ENCODE measurements at places on chromosomes 1 and 21.

DNA sequence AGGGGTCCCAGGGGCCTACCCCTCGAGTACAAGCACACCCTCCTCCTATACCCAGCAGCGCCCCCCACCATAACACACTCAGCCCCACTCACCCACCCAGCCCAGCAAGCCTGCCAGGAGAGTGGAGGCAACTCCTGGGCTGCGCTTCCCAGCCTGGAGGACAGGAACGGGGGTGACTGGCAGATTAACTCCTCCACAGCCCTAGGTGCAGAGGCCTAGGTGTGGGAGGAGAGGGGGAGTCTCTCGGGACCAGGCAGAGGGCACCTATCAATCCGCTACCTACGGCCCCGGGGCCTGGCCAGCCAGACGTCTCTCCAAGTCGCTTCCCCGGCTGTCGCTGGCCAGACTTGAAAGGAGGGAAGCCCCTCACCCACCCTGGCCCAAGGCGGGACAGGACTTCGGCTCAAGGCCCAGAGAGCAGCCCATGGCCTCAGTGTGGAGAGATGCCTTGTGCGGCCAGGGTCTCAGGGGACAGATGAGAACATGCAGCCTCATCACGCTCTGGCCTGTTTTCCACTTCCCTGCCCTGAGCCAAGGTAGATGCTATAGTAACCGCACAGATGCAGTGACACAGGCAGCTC, 24.9 kb downstream of the MATN1 start:
- DNase-seq: no peak

- DNase-seq: no peak
Measured at GRCh38 chr1:43493661-43494450, 36.8 kb upstream of the PTPRF start.

DNA sequence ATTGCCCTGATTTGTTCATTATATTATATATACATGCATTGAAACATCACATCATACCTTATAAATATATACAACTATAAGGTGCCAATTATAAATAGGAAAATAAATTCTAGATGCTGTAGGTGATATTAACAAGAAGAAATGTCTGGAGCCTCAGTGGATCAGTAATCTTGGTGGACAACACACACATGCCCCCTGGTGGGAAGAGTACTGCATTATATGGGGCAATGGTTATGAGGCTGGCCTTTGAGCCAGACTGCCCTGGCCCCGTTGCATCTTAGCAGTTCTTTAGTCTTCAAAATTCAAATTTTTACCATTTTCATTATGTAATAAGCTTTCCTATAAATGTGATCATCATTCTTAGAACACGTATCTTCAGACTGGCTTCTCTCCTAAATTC, 335.0 kb upstream of the GREM2 start:
- no peak for DNase-seq

GRCh38 chr21:41932191-41932575, 21.6 kb downstream of the C2CD2 start:
- DNase-seq: no peak

DNA sequence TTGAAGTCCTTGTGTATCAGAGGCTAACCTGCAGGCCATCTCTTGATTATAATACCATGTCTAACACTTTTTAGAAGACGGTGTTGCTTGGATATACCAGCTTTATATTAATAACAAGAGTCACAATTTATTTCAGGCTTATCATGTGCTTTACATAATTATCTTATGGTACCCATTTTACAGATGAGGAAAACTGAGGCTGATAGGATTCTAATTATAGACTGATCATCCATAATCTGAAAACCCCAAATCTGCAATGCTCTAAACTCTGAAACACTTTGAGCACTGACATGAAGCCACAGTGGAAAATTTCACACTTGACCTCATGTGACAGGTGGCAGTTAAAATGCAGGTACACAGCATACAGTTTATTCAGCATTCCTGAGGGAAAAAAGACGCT, 7.2 kb upstream of the RPL11 start:
- no peak for DNase-seq

DNA sequence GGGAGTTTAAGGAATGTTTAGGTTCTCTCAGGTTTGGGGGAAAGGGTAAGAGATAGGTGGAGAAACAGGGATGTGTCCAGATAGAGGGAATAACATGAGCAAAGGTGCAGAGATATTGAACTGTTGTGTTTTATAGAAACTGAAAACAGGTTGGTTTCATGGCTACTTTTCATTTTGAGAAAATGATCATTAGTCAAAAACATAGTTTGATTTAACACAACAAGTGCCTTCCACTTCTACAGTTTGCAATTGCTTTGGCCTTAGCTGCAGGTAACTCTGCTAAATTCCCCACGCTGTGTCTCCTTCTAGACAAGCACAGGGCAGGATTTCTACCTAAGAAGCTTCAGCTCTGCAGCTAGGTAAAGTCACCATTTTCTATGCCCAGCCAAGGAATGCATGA, 124.9 kb downstream of the RGS2 start:
- DNase-seq: no peak

DNA sequence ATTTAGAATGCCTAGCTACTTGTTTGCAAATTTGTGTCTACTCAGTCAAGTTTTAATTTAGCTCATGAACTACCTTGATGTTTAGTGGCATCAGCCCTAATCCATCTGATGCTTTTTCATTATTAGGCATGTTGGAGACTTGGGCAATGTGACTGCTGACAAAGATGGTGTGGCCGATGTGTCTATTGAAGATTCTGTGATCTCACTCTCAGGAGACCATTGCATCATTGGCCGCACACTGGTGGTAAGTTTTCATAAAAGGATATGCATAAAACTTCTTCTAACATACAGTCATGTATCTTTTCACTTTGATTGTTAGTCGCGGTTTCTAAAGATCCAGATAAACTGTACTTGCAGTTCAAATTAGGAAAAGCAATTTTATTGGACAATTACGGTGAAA, 7.6 kb downstream of the SOD1 start:
- DNase-seq: peak; percentile 65

DNA sequence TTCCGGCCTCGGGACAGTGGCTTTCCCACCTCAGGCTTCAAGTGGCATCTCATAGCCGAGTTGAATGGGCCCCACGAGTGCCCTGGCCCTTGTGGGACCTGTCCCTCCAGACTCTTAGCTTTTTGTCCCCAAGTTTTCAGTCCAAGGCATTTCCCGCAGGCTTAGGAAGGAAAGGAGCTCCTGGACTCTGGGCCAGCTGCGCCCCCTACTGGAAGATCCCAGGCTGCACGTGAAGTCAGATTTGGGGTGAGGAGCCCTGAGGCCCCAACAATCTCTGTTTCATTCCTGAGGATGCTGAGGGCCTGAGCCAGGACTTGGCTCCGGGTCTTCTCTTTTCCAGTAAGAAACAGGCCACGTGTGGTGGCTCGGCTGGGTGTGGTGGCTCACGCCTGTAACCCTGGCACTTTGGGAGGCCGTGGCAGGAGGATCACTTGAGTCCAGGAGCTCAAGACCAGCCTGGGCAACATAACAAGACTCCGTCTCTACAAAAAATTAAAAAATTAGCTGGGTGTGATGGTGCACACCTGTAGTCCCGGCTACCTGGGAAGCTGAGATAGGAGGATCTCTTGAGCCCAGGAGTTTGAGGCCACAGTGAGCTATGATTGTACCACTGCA, 67.4 kb downstream of the ARHGEF10L start:
- peak; percentile 50 for DNase-seq

- no peak for DNase-seq
Measured at GRCh38 chr1:19140465-19140864, 69.6 kb downstream of the UBR4 start.

DNA sequence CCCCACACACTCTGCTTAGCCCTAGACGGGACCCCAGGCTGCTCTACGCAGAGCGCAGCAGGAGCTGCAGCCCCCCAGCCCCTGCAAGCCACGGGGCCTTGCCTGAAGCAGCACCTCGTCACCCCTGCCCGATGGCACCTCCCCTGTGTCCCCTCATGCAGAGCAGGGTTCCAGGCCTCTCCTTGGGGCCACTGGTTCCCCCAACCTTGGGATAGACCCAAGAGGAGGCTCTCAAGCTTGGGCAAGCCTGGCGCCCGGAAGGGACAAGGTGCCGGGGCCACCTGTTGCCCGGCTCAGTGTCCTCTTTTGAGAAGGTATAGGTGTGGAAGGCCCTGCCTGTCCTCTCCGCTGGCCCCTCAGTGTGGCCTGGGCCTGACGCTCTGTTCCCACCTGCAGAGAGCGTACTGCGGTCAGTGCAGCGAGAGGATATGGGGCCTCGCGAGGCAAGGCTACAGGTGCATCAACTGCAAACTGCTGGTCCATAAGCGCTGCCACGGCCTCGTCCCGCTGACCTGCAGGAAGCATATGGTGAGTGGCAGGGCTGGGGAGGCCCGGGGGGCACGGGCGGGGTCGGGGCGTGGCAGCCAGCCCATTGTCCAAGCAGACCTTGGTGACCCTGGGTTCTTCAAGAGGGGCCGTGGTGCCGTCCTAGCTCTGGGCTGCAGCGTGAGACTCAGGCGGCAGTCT, 50.6 kb downstream of the FAAP20 start:
- DNase-seq: no peak

DNA sequence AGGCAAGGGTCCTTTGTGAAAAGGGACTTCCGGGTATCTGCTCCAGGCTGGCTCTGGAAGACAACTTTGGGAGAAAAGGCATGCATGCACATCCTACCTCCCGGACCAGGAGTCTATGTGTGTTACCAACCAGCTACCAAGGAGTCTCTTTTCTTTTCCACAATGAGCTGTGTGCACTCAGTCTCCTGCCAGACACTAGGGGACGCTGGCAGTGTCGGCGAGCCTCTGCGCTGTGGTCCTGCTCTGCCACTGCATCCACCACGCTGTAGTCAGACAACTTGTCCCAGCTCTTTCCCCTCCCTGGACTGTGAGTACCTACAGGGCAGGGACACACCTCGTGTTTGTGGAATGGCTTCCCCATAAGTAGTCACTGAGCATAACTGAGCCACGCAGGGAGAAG, 5.1 kb upstream of the SSR2 start:
- DNase-seq: peak; percentile 52

GRCh38 chr21:37237764-37238163, 29.4 kb downstream of the VPS26C start:
- DNase-seq: no peak

DNA sequence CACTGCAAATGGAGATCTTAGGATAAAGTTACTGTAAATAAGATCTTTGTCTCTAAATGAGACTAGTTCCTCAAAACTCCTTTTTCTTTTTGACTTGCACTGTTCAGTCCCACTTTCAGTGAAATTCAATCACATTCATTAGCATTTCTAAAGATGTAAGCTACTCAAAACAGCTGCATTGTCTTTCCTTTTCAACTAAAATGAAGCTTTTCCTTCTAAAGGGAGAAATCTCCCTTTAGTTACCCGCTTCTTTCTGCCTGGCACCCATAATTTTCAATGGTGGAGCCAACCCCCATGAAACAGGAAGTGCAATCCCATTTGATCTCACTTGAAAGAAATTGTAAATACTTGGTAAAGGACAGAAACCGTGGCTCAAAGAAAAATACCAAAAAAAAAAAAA, 387.4 kb upstream of the PKN2 start:
- DNase-seq: no peak
